NAMALWA (cell line): ENCODE measurements at places on chromosomes 11 and 22.

- DNase-seq = no peak
Measured at GRCh38 chr11:96704847-96705246, 315.0 kb downstream of the JRKL start.

DNA sequence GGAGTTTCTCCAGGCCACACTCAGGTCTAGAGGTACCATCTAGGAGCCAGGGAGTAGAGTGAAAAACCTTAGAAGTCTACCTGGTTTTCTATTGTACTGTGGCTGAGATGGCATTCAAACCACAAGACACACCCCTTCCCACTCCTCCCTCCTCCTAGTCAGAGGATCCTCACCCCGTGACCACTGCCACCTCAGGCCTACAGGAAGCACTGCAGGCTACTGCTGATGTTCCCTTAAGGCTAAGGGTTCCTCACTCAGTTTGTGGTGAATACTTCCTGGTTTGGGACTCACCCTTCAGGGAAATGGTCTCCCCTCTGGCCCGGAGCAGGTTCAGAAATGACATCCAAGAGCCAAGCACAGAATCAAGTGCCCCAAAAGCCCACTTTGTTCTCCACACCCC, 1293.9 kb downstream of the JRKL start:
- peak; percentile 10 for DNase-seq

GRCh38 chr22:22703715-22704114, 59.3 kb downstream of the GGTLC2 start:
- no peak for DNase-seq

GRCh38 chr11:121464352-121464946, 11.7 kb upstream of the SORL1-AS1 start:
- DNase-seq = no peak

- DNase-seq = no peak
Measured at GRCh38 chr22:35476341-35476740, 64.3 kb upstream of the RASD2 start.

- peak; percentile 13 for DNase-seq
Measured at GRCh38 chr11:98455500-98456307, 565.0 kb upstream of the CNTN5 start.

DNA sequence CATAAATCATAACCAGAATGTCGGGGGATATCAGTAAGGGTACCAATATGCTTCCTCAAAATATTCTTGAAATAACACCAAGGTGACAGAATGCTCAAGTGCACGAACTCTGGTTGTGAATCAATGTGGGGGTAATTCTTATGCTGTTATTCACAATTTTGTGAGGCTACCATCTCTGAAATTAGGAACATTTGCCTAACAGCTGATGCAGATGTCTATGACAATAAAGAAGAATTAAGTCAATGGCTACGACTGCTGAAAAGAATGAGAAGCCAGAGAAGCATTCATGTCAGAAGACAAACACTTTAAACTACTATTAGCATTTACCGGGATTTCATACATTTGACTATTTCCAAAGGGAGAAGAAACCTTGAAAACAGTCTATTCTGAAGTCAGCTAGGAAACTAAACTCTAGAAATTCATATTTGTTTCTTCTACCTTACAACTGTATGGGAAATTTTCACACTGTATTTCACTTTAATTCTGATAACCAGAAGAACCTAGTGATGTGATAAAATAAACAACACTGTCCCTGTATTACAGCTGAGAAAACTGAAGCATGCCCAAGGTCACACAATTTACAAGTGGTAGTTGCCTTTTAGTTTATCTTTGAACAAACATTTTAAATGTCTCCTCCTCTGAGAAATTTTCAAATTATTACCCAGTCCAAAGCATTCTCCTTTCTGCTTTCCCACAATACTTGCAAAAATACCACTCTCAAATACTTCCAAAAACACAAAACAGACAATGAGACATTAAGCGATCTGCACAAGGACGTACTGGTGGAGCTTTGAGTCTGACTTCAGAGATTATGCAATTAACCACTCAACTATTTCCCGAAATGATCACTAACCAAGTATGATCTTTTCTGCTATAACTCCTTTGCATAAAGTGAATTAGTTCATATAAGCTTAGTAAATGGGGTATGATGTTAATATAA, 18.0 kb upstream of the ARHGAP32 start:
- DNase-seq = no peak

DNA sequence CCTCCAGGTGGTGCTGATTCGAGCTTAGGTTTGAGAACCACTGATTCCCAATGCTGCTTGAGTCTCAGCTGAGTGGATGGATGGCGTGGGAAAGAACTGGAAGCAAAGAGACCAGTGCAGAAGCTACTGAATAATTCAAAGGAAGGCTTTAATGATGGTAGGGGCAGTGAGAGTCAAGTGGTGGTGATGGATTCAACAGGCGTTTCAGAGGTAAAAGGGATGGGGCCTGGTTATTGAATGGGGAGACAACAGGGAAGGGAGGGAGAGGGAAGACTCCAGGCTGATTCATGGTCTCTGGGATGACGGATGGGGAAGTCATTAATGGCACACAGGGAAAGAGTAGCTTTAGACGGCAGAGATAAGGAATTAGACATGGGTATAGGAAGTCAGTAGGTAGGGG, 104.3 kb upstream of the TBCEL start:
- no peak for DNase-seq

DNA sequence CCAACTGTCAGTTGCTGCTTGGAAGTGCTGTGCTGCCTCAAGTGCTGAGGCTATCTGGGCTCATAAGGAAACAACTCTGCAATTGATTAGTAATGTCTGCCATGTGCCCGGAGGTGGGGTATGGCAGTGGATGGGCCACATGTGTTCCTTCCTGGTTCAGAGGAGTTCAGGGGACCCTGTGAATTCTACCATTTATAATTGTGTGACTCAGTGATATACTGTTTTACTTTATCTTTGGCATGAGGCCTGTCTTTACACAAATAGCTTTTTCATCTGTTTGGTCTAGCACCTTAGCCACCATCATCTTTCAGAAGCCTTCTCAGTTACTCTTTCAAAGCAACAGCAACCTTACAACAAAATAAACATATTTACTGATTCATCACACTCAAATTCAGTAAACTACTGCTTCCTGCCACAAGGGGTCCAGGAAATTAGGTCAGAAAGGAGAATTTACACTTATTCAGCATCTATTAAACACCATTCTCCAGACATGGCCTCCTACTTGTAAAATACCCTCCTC, 20.9 kb downstream of the DKK3 start:
- peak; percentile 47 for DNase-seq

DNA sequence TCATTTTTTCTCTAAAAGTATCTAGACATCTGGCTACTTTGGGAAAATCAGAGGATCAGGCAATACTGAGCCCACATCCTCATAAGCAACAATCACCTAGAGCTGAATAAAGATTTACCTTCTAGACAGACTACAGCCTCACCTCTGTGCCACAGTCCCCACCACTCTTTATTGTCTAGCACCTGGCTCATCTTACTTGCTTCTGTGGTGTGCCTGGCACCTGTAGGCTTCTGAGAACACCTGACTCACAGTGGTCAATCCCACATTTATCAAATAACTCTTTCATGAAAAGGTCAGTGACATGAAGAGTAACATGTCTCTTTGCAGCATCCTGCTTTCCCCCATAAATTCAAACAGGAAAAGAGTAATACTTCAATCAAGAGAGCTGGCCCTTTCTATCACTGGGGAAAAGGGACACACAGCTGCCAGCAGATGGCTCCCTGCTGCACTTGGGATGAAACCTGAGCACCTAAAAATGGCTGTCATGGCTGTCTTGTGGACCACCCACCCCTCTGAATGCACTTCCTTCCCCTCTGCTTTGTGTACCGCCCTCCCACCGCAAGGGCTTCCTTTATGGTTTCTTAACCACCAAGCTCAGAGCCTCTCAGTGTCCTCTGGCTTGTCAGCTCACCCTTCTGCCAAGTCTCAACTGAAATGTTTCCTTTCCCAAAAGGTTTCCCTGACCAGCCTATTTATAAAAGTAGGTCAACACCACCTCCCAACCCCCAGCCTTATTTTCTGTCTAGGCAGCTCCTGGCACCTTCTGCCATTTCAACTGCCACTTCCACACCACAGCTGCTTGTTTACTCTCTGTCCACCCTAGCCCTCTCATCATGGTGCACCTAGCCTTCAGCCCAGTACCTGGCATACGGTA, 9.3 kb downstream of the TFIP11 start:
- peak; percentile 90 for DNase-seq

DNA sequence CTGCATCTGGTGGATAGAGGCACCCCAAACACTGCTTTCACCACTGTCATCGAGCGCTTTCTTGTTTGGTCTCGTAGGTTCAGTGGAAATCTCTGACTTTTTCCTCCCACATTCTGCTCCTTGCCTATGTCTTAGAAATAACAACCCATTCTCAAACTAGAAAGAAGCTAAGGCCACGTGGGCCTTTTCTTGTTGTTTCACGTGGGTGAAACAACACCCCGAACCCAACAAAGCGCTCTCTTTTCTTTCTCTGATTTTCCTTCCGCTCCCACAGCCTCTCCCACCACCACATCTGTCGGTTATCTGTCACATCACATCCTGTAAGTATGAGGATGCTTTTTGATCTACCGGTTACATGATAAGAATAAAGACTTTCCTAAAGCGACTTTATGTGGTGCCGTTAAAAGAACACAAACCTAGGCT, 77.1 kb downstream of the LINC01488 start:
- DNase-seq = no peak

- no peak for DNase-seq
Measured at GRCh38 chr11:129611661-129612446, 203.8 kb upstream of the TMEM45B start.

- peak; percentile 33 for DNase-seq
Measured at GRCh38 chr22:27717094-27717493, 84.5 kb downstream of the MN1 start.

GRCh38 chr22:27915986-27916385, 3.1 kb downstream of the PITPNB start:
- no peak for DNase-seq

GRCh38 chr22:20553947-20554741, 46.7 kb downstream of the MED15 start:
- DNase-seq = no peak

- DNase-seq = no peak
Measured at GRCh38 chr11:126993599-126993998, 7.0 kb downstream of the KIRREL3 start.

GRCh38 chr22:18060646-18061620, 16.9 kb upstream of the PEX26 start:
- no peak for DNase-seq

GRCh38 chr11:120139316-120140069, 1.6 kb upstream of the TRIM29 start:
- DNase-seq = no peak

DNA sequence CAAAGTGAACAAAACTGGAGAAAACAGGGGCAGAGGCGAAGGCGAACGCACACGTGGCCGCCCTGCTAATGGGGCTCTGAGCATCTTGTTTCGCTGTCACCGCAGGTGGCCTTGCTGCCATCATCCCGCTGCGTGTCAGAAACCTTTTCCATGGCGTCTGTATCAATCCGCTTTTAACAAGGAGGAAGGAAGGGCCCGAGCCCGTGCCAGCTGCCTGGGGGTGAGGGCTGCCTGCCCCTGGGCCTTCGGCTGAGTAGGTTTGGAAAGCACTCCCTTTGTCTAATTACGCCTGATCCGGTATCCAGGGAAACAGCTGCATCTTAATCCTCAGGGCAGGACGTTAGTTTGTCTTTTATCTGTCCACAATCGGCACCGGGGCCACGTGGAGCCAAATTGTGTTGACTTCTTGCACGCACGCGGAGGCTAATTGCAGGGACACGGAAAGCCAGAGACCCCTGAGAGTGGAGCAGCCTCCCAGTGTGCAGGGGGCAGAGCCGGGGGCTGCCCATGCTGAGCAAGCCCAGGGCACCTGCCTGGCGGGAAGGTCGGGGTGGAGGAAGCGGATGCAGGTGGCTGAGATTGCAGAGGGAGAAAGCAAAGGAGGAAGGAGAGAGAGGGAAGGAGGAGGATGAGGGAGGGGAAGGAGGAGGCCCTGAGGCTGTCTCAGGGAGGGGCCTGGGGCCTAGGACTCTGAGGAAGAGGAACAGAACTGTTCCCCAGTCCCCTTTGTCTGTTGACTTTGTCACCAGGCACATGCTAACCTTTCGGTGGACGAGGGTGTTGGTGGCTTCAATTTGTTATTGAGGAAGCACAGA, 19.2 kb upstream of the TH start:
- no peak for DNase-seq

DNA sequence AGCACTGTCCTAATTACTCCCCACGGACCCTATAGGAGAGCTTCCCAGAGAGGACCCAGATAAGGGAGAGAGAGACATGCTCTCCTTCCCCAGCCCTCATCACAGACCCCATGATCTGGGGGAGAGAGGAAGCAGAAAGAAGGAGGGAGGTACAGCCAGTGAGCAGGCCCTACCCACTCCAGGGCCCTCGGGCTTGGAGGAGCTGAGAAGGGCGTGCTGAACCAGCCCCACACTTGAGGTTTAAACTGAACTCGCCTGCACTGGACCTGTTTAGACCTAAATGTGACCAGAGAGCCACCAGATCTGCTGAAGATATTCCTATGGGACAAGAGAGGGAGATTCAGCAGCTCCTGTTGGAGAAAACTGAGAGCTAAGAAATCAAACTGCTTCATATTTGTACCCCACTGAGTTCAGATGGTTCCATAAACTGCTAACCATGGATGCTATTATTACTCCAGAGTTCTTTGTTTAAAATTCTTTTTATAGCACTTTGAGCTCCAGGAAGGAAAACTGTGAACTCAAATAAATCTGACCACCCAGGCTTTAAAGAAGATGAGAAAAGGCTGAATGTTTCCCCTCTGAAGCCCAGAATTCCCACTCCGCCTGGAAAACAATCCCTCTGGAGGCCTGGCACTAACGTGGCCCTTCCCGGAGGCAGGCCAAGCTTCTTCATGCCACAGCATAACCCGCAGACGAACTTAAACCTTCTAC, 67.2 kb downstream of the EFCAB6 start:
- DNase-seq = no peak

DNA sequence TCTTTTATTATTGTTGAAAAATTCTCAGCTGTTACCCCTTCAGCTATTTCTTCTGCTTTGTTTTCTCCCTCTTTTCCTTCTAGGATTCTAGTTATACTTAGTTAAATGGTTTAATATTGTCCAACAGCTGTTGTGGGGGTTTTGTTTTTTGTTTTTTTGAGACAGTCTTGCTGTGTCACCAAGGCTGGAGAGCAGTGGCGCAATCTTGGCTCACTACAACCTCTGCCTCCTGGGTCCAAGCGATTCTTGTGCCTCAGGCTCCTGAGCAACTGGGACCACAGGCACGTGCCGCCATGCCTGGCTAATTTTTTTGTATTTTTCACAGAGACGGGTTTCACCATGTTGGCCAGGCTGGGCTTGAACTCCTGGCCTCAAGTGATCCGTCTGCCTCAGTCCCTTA, 12.7 kb downstream of the SDHAF2 start:
- DNase-seq = no peak

GRCh38 chr11:46527591-46528130, 66.2 kb downstream of the AMBRA1 start:
- DNase-seq = peak; percentile 38

DNA sequence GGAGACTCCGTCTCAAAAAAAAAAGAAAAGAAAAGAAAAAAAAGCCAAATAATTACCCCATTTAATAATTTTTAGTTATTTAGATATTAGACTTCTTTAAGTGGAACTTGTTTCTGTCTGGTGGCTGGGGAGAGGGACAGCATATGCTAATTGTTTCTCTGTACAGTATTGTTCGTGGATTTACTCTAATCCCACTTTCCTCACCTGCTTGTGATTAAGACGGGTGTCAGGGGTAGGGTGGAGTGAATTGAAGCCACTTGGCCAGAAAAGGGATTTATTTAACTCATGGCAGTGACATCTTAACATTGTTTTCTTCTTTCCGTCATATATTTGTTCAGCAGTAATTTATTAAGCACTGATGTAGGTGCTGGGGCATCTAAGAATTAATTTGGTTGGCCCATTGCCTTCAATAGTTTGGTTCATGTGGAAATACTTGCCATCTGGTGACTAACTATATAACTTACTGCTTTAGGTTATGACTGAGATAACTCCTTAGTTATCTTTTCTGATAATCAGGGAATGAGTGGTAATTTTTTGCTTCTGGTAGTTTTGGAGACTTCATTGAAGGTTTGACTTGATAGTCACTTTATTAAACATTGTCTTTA, 4.6 kb downstream of the TNRC6B start:
- DNase-seq = no peak
